ENCODE measurements at places on chromosomes 7 and 10. TPM values are rescaled to one million over a fixed set of nuclear protein-coding genes. Genes with fewer than 3 reads are reported as not detected.

DNA sequence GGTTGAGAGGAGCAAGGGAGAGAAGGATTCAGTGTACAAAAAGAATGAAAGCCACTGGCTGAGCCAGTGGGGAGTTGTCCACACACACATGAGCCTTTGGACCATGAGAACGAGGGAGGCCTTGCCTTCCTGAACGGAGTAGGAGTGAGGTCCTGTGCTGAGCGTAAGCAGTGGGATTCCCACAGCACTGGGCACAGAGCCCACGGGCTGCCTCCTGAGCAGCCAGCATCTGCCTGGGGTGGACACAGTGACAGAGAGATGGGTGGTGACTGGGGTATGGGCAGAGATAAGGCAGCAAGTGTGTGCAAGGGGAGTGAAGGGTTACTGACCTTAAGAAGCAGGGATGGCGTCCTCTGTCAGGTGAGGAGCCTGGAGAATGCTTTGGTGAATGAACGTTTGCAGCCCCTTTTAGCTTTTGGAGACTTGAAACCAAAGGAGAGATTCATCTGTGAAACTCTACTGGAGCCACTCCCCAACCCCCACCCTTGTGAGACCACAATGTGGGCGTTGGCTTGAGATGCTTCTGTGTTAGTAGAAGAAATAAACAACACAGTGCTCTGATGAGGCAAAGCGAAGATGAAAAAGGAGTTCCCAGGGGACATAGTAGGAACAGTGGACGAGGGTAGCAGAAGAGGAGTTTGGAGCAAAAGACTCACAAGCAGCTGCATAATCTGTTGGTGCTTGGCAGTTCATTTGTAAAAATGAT is 56.5 kb downstream of the FIGNL1 start:
- peaks cover 94% of the 10 kb centered on the region for H3K4me1 ChIP-seq
- H3K4me3 ChIP-seq, result peak overlapping the region; percentile 63
- peak; percentile 79 for DNase-seq

INA gene
- 0.13 TPM for total RNA-seq

GRCh38 chr10:20133669-20134189 is 317.5 kb downstream of the PLXDC2 start:
- H3K4me3 ChIP-seq, result no peak overlapping the region
- H3K27ac ChIP-seq, result no peak overlapping the region
- H3K36me3 ChIP-seq, result no peaks in the 10 kb centered on the region
- no peak for DNase-seq

DNA sequence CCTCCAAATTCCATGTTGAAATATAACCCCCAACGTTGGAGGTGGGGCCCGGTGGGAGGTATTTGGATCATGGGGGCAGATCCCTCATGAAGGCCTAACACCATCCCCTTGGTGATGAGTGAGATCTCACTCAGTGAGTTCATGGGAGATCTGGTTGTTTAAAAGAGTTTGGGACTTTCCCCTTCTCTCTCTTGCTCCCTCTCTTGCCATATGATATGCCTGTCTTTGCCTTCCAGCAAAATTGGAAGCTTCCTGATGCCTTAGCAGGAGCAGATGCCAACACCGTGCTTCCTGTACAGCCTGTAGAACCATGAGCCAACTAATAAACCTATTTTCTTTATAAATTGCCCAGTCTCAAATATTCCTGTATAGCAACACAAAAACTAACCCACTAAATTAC is 55.7 kb upstream of the CDK1 start:
- peaks cover 1% of the 10 kb centered on the region for H3K27me3 ChIP-seq
- H3K27ac ChIP-seq, result no peak overlapping the region
- peaks cover 19% of the 10 kb centered on the region for H3K4me1 ChIP-seq
- no peak for DNase-seq
- H3K36me3 ChIP-seq, result peaks cover 31% of the 10 kb centered on the region

GRCh38 chr7:158301207-158301606 is 286.4 kb downstream of the PTPRN2 start:
- no peaks in the 10 kb centered on the region for H3K36me3 ChIP-seq
- no peaks in the 10 kb centered on the region for H3K27me3 ChIP-seq
- DNase-seq, result no peak
- no peak overlapping the region for H3K27ac ChIP-seq
- no peak overlapping the region for H3K4me3 ChIP-seq
- H3K4me1 ChIP-seq, result no peaks in the 10 kb centered on the region

THAP5 gene
- total RNA-seq, result 28.8 TPM

ANXA8 gene
- 0.78 TPM for total RNA-seq

RBP3 gene
- total RNA-seq, result not detected

TRPV5 gene
- not detected for total RNA-seq

DNA sequence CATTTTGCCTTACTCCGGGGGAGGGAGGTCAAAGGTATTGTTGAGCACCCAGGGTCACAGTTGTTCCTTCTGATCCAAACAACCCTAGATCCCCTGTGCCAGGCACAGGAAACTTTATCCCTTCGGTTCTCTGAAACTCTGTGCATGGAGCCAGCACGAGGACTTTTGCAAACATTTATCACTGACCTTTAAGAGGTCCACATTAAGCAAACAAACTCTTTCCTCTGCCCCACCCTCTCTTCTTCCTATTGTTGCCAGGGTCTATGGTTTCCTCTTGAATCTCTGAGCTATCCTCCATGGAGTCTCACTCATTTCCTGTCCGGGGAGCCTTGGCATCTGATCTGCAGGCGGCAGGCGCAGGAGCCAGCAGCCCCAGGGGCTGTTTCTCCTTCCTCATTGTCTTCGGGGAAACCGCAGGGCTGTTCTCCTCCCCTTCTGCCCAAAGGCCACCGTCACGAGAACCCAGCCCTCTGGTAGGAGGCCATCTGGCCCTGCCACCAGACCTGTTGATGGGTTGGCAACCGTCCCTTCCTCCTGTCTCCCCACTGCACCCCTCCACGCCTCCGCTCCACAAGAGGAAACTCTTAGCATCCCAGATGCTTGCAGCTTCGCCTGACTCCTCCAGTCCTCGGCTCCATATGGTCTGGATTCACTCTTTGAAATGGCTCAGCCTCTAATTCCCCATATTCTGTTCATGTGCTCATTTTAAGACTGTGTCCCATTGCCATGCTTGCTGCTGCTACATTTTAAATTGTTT is 327.3 kb upstream of the NRP1 start:
- peaks cover under 1% of the 10 kb centered on the region for H3K4me1 ChIP-seq
- no peak overlapping the region for H3K4me3 ChIP-seq
- peaks cover 9% of the 10 kb centered on the region for H3K27me3 ChIP-seq
- DNase-seq, result no peak
- no peak overlapping the region for H3K27ac ChIP-seq
- H3K36me3 ChIP-seq, result no peaks in the 10 kb centered on the region

CRYGN gene
- total RNA-seq, result 0.35 TPM

GRCh38 chr7:64541438-64542359 is 21.2 kb downstream of the ZNF680 start:
- H3K27me3 ChIP-seq, result no peaks in the 10 kb centered on the region
- H3K36me3 ChIP-seq, result peaks cover 62% of the 10 kb centered on the region
- H3K4me3 ChIP-seq, result no peak overlapping the region
- no peak overlapping the region for H3K27ac ChIP-seq
- H3K4me1 ChIP-seq, result peaks cover 5% of the 10 kb centered on the region

DNA sequence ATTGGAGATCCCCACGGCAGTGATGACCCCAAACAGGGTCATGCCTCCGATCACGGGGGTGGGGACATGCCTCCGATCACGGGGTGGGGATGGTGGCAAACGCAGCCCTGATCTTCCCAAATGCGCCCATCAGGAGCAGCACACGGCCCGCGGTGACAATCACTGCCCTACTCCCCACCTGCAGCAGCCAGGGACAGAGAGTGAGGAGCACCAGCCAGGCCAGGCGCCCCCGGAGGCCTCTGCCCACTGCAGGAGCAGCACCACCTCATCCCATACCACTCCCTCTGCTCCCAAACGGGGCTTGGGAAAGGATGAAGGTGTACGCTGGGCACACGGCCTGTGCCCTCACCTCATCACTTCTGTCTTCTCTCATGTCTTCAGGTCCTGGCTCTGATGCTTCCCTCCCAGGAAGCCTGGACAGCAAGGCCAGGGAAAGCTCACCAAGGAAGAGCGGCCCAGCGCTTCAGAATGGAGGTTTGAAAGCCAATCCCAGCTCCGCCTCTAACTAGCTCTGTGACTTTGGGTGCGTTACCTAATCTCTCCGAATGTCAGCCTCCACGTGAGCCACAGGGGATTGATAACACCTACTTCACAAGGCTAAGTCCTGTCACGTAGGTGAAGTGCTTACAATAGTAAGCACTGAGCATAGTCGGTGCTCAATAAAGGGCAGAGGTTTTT is 37.1 kb downstream of the STRA8 start:
- no peak for DNase-seq
- H3K36me3 ChIP-seq, result no peaks in the 10 kb centered on the region
- peaks cover 1% of the 10 kb centered on the region for H3K27me3 ChIP-seq
- no peak overlapping the region for H3K27ac ChIP-seq

DNA sequence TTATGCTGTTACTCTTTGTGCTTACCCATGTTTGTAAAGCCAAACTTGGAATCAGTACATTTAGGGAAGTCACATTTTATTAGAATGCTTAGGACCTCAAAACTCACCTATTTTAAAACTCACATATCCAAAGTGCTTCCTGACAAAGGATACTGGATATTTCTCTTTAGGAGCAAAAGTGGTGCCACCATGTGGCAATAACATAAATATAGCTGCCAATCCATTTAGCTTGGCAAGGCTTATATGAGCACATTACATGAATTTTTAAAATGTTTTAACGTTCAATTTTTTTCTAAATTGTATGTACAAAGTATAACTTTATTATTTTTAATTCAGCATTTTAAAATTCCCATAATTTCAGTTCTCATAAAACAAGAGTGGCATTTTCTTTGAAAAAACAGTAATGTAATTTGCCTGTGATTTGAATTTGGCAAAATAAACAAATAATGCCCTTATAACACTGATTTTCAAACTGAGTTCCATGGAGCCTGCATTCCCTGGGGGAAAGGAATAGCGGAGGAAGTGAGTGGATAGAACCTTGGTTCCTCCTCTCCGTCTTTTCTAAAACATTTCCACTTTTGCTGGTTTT is 75.4 kb downstream of the HDAC9 start:
- H3K4me1 ChIP-seq, result no peaks in the 10 kb centered on the region
- H3K27me3 ChIP-seq, result no peaks in the 10 kb centered on the region
- DNase-seq, result no peak
- H3K36me3 ChIP-seq, result no peaks in the 10 kb centered on the region
- H3K27ac ChIP-seq, result no peak overlapping the region

TRIL gene
- total RNA-seq, result 0.10 TPM

DNA sequence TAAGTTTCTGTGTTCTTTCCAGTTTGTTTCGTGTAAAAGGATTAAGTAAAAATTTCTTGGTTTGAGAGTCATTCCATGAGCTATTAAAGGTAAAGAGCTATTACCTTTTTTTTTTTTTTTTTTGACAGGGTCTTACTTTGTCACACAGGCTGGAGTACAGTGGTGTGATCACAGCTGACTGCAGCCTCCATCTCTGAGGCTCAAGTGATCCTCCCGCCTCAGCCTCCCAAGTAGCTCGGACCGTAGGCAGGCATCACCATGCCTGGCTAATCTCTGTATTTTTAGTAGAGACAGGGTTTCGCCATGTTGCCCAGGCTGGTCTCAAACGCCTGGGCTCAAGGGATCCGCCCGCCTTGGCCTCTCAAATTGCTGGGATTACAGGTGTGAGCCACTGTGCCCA is 1.4 kb downstream of the SMKR1 start:
- DNase-seq, result no peak
- no peaks in the 10 kb centered on the region for H3K36me3 ChIP-seq
- peaks cover 28% of the 10 kb centered on the region for H3K4me1 ChIP-seq
- H3K27me3 ChIP-seq, result no peaks in the 10 kb centered on the region
- H3K4me3 ChIP-seq, result peak overlapping the region; percentile 75

ETV1 gene
- total RNA-seq, result 3.4 TPM

- no peaks in the 10 kb centered on the region for H3K27me3 ChIP-seq
- DNase-seq, result no peak
- H3K4me3 ChIP-seq, result no peak overlapping the region
- H3K36me3 ChIP-seq, result no peaks in the 10 kb centered on the region
- no peak overlapping the region for H3K27ac ChIP-seq
- H3K4me1 ChIP-seq, result no peaks in the 10 kb centered on the region
Measured at GRCh38 chr7:33882040-33882837, 23.1 kb upstream of the BMPER start.

- H3K27ac ChIP-seq, result no peak overlapping the region
- no peak for DNase-seq
- H3K4me3 ChIP-seq, result no peak overlapping the region
- H3K27me3 ChIP-seq, result peaks cover 3% of the 10 kb centered on the region
- no peaks in the 10 kb centered on the region for H3K36me3 ChIP-seq
Measured at GRCh38 chr7:148540041-148540738, 50.4 kb upstream of the C7orf33 start.

- peaks cover 22% of the 10 kb centered on the region for H3K27me3 ChIP-seq
- no peak overlapping the region for H3K27ac ChIP-seq
- peaks cover 28% of the 10 kb centered on the region for H3K4me1 ChIP-seq
- H3K36me3 ChIP-seq, result no peaks in the 10 kb centered on the region
- no peak for DNase-seq
Measured at GRCh38 chr10:62266611-62267010, 2.0 kb downstream of the RTKN2 start.

NYAP1 gene
- 0.05 TPM for total RNA-seq

GRCh38 chr7:74061840-74062539 is 21.6 kb upstream of the LIMK1 start:
- H3K27me3 ChIP-seq, result peaks cover 10% of the 10 kb centered on the region
- H3K27ac ChIP-seq, result peak overlapping the region; percentile 79
- no peaks in the 10 kb centered on the region for H3K36me3 ChIP-seq

Measured in activated CD4-positive, alpha-beta memory T cell treated with anti-CD3 and anti-CD28 coated beads, Interleukin-2, amount 10 ng/mL, durations not matched to agents 7 days and 5 days (primary cell).